ENCODE measurements at places on chromosomes 11 and 22.

DNA sequence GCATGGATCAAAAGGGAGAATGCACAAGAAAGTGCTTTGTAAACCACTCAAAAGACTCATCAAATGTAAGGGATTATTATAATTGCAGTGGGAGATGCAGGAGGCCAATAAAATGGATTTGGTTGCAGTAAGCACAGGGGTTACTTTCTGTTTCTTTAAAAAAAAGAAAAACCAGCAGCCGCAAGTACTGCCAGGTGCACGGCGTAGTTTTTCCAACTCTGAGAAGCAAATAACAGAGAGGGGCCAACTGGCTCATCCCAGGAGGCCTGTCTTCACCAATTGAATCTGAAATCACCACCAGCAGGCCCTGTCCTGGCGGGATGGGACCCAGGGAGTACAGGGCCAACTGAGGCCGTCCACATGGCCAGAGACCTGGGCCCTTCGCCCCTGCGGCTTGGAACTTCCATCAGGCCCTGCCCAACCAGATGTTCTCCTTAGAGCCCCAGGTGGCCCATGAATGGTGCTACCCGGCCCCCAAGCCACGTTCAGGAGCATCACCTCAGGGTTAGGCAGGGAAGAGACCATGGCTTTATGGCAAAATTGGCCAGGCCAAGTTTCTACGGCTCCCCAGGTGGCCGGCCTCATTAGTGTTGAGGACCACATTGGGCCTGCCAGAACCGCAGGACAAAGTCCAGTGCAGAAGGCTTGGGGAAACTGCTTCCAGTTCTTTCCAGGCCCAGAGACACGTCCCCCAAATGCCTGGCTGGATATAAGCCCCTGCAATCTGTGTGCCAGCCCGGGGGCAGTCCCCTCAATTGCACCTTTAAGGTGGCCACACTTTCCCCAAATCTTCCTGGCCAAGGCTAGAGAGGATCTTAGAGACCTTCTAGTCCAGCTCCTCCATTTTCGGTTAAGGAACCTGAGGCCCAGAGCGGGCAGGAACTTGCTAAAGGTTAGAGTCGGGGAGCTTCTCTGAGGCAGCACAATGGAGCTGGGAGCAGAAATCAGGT lies 61.7 kb downstream of the CHRDL2 start:
- no peak for DNase-seq

DNA sequence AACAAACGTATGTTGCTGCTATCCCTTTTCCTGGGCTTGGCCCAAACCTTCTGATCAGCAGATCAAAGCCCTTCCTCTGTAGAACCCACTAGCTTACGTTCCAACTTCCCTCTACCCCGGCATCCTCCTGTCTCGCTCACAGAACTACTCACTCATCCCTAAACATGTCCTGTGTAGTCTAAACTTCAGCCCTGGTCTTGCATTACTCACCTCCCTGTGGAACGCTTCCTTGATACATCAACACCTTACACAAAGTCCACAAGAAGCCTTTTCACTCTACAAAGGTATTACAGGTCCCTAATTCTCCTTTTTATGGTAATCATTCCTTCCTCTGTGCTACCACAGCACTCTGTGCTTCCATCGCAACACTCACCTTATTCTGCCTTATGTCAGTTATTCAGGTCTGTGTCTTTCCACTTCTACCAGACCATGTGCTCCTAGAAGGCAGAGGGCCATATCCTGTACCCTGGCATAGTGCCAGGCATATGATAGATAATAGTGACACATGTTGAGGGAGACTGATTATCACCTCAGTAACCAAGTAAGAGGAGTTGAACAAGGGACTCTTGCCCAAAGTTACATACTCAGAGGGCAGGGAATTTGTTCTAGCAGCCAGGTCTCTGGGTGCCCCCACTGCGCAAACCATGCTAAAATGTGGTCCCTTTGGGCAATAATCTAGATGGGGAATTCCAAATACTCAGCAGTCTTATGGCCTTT lies 41.6 kb downstream of the USP35 start:
- DNase-seq: peak; percentile 89

- no peak for DNase-seq
Measured at GRCh38 chr11:94909371-94909820, 64.0 kb downstream of the CWC15 start.

DNA sequence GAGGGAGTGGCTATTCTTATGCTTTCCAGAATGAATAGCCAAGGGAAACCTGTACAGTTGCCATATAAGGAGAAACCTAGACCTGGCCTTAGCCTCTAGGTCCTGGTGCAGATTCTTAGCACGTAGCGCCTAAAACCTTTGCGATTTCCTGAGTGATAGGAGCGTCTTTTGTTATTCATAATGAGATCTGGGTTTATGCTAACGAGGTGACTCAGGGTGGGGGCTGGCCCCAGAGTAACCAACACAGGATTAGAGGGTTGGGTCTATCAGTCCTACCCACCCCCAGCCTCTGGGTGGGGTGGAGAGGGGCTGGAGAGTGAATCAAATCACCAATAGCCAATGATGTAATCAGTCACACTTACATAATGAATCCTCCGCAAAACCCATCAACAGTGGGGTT lies 73.4 kb upstream of the PARVG start:
- no peak for DNase-seq

GRCh38 chr11:45947885-45948284 lies 25.4 kb downstream of the LARGE2 start:
- no peak for DNase-seq

DNA sequence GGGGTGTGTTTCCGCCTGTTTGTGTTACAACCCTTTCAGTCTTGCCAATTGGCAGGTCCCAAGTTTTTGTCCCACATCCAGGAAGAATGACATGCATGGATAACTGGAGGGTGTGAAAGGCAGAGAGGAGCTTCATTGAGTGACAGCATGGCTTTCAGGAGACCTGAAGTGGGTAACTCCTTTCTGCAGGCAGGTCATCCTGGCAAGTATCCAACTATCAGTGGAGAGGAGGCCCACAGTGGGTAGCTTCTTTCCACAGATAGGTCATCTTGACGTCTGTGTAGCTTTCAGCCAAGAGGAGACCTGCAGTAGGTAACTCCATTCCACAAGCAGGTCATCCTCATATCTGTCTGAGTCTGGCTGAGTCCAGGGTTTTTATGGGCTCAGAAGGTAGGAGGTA lies 1268.8 kb upstream of the CNTN5 start:
- DNase-seq: no peak
